ENCODE measurements at places on chromosomes 5 and 9. TPM values are rescaled to one million over a fixed set of nuclear protein-coding genes. Genes with fewer than 3 reads are reported as not detected.

- DNase-seq, result no peak
These were observed 414.0 kb upstream of the IRX1 start for GRCh38 chr5:3181671-3182070.

DNA sequence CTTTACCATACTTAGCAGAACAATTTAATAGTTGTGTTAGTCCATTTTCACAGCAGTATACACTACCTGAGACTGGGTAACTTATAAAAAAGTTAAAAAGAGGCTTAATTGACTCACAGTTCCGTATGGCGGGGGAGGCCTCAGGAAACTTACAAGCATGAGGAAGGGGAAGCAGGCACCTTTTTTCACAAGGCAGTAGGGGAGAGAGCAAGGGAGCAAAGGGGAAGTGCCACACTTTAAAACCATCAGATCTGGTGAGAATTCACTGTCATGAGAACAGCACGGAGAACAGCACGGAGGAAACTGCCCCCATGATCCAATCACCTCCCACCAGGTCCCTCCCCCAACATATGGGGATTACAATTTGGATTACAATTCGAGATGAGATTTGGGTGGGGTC lies 269.9 kb downstream of the MTRR start:
- DNase-seq, result no peak

- no peak for DNase-seq
These were observed 30.8 kb downstream of the CD14 start for GRCh38 chr5:140602147-140602546.

TBCA gene
- polyA plus RNA-seq, result 289 TPM

BTNL9 gene
- 4.2 TPM for polyA plus RNA-seq
